ENCODE measurements at places on chromosomes 4 and X.

DNA sequence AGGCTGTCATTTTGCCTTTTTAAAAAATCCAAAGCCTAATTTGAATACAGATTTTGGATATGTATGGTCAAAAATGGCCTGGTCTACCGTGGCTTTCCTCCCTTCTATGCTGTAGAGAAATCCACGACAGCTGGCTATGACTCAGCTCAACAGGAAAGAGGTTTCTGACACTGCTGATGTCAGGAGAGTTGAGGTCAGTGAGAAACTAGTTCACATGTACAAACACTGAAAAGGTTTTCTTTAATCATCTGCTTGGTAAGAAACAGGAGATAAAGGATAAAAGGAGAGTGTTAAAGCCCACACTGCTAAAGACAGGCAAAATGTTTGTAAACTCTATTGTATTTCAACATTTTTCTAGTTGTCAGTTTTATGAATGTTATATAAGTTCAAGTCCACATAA is 113.9 kb downstream of the NYX start:
- no peak for DNase-seq

DNA sequence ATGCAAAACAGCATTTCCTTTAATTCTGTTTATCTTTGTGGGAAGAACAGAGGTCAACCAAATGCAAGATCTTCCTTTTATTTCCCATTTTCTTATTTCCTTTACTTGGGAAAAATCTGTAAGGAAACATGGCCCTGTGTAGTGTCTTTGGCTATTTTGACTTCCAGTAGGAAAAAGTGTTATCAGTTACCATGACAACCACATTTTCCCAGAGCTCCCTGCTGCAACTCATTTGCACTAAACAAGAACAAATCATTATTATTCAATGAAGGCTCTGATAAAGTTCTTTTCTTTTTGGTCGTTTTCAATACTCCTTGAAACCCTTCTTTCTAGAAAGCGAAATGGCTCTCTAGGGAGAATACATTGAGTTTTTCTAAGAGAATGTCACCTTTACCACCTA is 117.2 kb upstream of the DDX53 start:
- no peak for DNase-seq

DNA sequence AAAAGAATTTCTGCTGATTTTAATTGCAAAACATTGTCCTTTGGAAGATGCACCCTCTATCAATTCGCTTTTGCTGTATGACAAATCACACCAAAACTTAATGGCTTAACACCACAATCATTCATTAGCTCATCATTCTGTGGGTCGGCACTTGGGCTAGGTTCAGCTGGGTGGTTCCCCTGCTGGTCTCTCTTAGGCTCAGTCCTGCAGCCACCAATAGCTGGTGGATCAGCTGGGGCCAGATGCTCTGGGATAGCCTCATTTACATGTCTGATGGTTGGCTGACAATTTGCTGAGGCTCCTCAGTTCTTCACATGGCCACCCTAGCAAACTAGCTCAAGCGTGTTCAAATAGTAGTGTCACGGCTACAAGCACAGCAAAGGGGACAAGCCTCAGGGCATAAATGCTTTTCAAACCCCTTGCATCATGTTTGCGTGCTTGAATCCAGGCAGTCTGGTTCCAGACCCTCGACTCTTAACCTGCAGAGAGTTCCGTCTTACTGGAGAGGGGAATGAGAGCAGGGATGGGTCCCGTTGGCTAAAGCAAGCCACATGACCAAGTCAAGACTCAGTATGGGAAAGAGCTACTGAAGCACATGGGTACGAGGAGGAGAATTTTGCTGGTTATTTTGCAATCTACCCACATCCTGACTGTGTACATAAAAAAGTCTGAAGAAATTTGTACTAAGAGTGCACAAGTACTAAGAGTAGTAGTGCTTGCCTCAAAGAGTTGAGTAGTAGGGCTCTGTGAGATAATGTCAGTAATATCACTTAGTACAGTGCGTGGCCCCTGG is 7.5 kb upstream of the ACSL1 start:
- no peak for DNase-seq

DNA sequence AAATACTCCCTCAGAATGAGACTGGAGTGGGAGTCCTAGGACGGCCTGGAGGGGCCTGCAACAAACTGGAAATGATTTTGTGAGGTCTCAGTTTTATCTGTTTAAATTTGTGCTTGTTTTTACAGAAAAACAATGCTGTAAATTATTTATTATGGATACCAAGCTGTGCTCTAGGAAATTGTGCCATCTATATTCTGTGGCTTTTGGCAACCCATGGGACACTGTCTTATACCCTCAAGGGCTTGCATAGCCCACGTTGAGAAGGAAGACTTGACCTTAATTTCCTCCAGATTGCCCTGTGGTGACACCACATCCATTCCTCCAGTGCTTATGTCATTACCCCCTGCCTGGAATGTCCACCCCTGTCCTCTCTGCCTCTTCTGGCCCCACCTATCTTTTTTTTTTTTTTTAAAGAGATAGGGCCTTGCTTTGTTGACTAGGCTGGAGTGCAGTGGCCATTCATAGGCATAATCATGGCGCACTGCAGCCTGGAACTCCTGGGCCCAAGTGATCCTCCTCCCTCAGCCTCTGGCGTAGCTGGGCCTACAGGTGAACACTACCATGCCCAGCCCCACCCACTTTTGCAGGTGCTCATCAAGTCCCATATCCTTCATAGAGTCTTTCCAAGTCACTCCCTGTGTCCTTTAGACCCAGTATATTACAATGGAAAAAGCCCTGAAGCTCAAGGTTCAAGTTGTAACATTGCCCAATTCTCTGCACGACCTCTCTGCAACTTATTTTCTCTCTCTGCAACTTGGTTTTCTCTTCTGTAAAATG is 77.4 kb downstream of the HPRT1 start:
- DNase-seq: no peak

GRCh38 chr4:124977045-124977444 is 264.5 kb upstream of the ANKRD50 start:
- no peak for DNase-seq

GRCh38 chrX:134541906-134542305 is 81.9 kb downstream of the HPRT1 start:
- no peak for DNase-seq

DNA sequence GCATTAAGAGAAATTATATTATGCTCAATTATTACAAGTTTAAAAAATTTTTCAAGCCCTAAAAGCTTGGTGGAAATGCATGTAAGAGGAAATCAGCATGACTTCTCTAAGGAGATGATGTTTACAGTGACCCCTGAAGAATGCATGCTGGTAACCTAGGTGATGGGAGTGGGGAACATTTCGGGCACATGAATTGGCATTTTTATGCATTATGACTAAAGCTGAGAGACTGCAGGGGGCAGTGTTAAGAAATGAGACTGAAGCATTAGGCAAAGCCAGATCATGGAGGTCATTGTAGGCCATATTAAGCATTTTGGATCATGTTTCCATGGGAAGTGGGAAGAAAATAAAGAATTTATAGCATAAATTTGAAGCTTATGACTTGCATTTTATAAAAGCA is 421.3 kb downstream of the FAT4 start:
- no peak for DNase-seq

- DNase-seq: no peak
Measured at GRCh38 chrX:74527350-74527749, 87.1 kb downstream of the RLIM start.

DNA sequence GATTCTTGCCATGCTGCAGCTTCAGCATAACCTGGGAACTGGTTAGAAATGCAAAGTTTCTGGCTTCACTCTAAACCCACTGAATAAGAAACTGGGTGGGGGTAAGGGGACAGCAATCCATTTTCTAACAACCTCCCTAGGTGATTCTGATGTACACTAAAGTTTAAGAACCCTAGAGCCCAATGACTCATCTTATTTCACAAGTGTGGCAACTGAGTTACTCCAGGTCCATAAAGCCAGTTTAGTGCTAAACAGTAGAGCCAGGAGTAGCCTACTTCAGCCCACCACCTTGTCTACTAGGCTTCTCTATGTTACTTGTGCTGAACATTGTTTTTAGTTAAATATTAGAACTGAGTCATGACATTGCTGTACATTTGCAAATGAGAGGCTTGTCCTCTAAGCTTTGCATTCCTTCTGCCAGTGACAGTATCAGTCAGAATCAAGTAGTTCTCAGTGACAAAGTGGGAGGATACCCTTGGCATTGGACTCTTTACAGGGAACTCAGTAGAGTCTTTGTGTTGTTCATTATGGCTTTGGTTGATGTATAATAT is 518.0 kb downstream of the RPA4 start:
- DNase-seq: no peak

DNA sequence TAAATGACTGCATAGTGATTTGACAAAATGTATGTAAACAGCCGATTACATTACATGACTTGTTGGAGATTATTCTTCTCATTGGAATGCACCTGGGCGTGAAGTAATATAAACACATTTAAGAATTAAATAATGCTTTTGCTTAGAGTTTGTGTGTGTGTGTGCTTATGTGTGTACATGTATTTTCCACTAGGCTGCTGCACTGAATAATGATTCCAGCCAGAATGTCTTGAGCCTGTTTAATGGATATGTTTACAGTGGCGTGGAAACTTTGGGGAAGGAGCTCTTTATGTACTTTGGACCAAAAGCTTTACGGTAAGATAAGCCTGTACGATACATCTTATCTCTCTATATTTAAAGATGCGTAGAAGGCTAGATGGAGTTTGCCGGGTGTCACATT is 12.6 kb downstream of the NEIL3 start:
- no peak for DNase-seq

DNA sequence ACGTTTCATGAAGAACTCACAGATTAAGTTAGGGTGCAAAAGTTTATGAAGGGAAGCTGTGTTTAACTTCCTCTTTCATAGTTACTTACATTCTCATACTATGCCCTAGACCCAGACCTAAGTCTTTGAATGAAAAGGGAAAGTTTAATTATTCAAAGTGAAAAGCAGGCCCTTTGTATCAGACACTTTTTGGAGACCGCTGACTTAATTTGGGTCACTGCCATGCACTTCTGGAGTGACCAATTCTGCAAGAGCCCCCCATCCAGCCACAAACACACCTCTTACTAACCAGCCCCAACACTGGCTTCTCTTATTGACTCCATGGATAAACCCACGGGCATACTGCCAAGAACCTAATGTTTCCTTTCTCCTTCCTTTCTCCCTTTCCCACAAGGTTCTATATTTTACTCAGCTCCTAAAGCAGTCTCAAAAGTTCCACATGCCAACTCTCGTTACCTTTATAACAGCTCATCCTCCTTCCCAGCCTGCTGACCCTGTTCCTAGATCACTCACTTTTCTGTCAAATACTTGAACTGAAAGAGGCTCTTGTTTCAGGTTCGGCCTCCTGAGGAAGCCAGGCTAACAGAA is 34.5 kb downstream of the ABCE1 start:
- DNase-seq: no peak

GRCh38 chrX:11431786-11432185 is 138.6 kb downstream of the AMELX start:
- DNase-seq: no peak

DNA sequence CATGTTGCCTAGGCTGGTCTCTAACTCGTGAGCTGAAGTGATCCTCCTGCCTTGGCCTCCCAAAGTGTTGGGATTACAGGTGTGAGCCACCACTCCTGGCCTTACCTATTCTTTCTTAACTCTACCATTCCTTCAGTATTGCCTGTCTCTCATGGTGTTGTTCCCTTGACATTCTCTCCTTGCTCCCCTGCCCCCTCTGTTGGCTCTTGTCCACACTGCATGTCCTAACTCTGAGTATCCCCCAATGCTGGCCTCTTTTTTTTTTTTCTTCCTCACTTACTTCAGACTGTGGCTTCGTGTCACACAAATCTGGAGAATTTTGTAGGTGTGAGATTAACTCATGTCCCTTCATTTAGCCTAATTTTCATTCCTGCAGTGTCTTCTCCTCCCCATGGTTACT is 22.9 kb upstream of the FRMPD4 start:
- DNase-seq: no peak

GRCh38 chr4:17204908-17205307 is 306.5 kb upstream of the LDB2 start:
- DNase-seq: no peak

GRCh38 chr4:159271856-159272255 is 169.0 kb downstream of the RAPGEF2 start:
- DNase-seq: no peak

DNA sequence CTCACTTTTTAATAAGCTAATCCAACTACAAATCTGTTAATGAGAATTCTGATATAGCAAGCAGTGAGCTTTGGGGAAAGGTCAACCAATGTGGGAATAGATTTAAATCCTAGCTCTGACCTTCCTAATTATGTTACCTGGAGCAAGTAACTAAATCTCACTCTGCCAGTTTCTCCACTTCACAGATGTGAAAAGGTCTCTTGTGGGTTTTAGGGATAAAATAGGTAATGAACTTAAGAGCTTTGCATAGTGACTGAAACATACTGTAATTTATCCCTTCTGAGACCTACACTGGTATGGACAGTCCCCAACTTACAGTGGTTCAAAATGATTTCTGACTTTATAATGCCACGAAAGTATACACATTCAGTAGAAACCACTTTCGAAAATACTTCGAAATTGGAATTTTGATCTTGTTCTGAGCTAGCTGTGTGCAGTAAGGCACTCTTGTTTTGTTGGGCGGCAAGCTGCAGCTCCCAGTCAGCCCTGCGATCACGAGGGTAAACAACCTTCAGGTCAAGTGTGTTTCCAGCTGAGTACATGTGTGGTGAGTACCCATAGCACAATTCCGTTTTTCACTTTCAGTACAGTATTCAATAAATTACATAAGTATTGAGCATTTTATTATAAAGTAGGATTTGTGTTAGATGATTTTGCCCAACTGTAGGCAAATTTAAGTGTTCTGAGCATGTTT is 93.7 kb downstream of the ADGRL3 start:
- no peak for DNase-seq

GRCh38 chr4:13611283-13611842 is 16.2 kb downstream of the BOD1L1 start:
- DNase-seq: no peak

GRCh38 chr4:26171941-26172340 is 148.9 kb upstream of the RBPJ start:
- DNase-seq: no peak

GRCh38 chr4:40214661-40215418 is 18.0 kb downstream of the RHOH start:
- DNase-seq: no peak

DNA sequence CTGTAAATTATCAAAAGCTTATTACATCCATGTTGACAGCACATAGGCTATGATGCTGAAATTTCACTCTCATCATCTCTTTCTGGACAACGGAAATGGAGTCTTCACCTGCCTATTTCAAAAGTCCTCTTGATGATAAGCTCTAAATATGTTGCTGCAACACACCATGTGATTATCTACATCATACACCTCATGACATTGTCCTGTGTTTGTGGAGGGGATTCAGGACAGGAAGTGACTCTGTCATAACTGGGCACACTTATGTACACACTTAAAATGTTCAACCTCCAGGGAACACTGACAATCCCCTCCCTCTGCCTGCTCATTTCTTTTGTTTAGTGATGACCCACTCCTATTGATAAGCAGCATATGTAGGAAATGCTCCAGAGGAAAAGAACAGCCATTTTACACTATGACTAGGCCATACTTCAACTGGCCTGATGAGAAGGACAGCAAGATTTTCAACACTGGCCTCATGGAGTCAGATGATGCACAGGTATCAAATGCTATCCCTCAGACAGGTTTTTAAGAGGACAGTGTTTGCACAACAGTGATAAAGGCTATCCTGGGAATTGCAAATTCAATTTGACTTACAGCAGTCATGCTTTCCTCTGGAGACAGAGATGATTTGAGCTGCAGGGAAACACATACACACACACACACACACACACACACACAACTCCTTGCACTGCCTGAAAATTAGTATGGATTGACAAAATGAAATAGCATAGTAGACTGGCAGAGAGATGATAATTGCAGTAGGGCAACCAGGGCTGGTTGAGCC is 163.3 kb upstream of the RASGEF1B start:
- no peak for DNase-seq
